ENCODE measurements at places on chromosomes 11 and 22.

GRCh38 chr11:19976281-19976941, 183.9 kb downstream of the DBX1 start:
- DNase-seq, result no peak

DNA sequence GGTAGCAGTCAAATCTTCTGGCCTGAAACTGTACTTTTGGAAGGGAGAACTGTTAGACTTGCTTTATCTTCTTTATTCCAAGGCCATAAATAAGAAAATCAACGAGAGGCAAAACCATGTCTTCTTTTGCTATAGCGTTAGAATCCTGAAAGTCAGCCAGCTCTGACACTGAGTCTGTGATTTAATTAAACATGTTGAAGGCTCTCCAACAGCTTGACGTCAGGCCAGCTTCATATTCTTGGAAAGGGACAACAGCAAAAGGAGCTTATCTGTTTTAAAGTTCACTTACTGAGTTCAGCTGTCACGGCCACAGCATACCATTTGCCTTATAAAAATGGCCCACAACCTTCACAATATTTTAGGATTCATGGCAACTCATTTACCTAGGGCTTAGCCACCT, 131.0 kb upstream of the LDLRAD3 start:
- DNase-seq, result no peak

DNA sequence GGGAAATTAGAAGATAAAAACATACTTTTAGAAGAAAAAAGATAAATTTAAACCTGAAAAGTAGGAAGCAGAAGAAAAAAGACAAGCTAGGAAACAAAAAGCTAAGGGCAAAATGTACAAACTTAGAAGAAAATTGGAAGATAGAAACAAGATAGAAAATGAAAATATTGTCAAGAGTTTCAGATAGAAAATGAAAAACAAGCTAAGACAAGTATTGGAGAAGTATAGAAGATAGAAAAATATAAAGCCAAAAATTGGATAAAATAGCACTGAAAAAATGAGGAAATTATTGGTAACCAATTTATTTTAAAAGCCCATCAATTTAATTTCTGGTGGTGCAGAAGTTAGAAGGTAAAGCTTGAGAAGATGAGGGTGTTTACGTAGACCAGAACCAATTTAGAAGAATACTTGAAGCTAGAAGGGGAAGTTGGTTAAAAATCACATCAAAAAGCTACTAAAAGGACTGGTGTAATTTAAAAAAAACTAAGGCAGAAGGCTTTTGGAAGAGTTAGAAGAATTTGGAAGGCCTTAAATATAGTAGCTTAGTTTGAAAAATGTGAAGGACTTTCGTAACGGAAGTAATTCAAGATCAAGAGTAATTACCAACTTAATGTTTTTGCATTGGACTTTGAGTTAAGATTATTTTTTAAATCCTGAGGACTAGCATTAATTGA, 1.0 kb downstream of the MALAT1 start:
- no peak for DNase-seq

GRCh38 chr11:68508425-68508824, 47.9 kb downstream of the PPP6R3 start:
- DNase-seq, result no peak

- DNase-seq, result no peak
Observed at GRCh38 chr22:46911346-46911745, 148.9 kb downstream of the TBC1D22A start.

DNA sequence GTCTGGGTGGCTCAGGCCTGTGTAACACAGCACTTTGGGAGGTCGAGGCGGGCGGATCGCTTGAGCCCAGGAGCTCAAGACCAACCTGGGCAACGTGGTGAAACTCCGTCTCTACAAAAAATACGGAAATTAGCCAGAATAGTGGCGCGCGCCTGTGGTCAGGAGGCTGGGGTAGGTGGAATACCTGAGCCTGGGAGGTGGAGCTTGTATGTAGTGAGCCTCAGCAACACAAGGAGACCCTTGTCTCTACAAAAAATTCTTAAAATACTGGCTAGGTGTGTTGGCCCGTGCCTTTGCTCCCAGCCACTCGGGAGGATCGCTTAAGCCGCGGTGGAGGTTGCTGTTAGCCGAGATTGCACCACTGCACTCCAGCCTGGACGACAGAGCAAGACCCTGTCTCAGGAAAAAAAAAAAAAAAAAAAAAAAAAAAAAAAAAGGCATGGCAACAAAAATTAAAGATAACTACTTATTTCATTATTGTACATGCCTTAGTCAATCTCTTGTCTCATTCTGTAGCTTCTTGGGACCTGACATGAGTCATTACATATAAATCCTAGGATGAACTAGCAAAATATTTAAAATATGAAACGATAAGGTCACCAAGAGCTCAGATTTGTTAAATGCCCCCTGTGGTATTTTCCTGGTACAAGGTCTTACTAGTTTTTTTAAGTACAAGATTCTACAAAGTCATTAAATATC, 1.1 kb downstream of the TAF1D start:
- peak; percentile 38 for DNase-seq

- no peak for DNase-seq
Observed at GRCh38 chr11:102986815-102987214, 31.3 kb upstream of the MMP13 start.

- peak; percentile 53 for DNase-seq
Observed at GRCh38 chr11:567629-568292, 7.0 kb downstream of the RASSF7 start.

DNA sequence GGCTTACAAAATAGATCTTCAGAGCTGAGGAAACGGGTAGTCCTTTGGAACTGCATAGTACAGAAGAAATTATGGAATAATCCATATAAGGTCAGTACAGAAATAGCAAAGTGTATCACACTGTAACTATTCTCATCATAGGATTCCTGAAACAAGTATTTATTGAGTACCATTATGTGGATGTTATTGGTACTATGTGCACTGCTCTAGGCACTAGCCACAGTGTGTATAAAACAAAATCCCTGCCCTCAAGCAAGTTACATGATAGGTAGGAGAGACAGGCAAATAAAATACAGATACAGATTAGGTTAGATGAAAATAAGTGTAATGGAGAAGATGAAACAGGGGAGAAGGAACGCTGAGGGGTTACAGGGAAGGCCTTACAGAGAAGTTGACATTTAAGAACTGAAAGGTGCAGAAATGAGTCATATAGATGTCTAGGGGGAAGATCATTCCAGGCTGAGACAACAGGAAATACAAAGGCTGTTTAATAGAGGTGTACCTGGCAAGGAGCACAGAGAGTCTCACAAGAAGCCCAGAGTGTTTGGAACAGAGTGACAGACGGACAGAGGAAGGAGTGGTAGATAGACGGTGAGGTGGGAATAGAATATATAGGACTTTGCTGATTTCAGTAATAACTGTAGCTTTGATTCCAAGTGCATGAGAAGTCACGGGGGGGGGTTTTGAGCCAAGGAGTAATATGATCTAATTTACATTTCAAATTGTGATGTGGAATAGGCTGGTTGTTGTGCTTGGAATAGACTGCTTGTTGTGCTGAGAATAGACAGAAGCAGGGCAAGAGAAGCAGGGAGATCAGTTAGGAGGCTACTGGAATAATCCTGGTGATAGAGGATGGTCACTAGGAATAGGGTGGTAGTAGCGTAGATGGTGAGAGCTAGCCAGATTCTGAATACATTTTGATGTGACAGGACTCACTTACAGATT, 13.7 kb downstream of the RNF141 start:
- DNase-seq, result no peak
